ENCODE measurements at places on chromosomes 7 and 10.

DNA sequence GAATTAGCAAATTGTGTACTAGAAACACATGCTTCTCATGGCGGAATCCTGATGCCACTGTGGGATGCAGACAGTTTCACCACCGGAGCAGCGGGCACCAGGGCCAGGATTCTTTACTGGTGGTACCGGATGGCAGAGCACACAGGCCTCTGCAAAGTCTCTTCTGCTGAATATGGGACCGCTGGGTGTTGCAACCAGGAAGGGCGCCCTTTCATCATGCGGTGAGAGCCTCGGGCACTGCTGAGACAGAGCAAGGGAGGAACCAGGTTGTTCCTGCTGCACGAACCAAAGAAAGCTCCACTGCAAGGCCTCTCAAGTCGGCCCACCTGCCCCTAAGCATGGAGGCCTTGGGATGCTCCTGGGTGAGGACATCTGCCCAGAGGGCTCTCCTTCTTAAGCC is 57.0 kb upstream of the NMT2 start:
- DNase-seq = no peak

DNA sequence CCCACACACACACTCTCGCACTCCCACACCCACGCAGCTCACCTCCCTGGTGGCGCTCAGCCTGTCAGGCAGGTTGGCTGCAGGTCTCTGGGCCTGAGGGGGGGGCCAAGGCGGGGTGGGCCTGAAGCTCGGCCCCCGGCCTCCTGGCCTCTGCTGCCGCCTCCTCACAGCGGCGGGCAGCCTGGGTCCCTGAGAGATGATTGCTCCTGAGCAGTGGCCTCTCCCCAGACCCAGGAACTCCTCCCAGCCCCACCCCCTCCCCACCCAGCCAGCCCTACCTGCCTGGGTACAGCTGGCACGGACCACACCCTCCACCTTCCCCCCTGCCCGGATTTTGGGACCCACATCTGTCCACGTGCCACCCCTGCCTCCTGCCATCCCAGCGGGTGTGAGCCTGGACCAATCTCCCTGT is 4.6 kb upstream of the TMEM184A start:
- DNase-seq = no peak

GRCh38 chr10:11145495-11145855 is 127.8 kb downstream of the CELF2 start:
- no peak for DNase-seq

GRCh38 chr10:75546004-75546403 is 114.6 kb downstream of the LRMDA start:
- DNase-seq = no peak

DNA sequence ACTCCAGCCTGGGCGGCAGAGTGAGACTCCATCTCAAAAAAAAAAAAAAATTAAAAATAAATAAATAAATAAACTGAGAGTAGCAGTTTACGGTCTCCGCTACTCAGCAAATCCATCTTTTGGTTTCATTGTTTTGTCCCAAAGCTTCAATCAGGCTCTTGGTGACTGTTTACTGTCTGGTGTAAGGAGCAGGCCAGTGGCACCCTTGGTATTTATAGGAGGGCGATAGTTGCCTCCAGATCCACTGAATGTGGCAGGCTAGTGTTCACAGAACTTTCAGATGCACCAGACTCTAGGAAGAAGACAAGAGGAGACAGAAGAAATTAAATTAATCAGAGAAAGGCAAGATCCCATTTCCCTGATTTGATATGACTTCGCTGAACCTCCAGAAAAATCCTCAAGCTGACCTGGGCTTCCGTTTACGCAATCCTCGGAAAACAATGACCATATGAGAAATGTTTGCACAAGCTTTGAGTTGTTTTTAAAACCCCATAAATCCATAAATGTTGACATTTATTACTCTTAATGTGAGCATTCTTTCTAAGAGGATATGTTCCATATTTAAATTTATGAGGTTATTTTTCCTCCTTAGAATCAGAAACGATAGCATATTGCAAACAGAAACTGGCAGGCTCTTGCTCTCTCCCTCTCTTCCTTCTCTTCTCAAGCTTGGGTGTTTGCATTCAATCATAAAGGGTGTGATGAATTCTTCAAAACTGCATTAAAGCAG is 7.1 kb upstream of the MUC3A start:
- no peak for DNase-seq

DNA sequence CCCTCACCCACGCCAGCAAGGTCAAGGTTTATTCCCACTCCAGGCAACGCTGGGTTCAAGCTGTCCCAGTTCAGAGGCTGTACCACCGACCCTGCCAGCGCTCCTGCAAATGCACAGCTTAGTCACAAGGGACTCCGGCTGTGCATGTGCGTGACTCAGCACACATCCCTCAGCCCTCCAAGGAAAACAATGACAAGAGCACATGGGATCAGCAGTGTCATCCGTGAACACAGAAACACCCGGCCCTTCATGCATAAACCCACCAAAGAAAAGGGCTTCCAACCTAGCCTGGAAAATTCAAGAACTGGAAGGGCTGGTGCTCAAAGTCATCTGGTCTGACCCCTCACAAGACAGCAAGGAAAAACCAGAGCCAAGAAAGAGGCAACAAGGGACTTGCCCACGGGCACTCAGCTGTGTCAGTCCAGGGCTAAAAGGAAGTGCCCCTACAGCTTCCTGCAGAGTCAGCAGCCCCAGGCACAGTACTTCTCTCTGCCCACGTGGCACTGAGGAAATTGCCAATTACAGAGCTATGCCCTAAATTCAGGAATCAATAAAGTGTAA is 106.1 kb downstream of the KCNMA1 start:
- no peak for DNase-seq

- no peak for DNase-seq
Observed at GRCh38 chr7:30136117-30136731, 1.4 kb downstream of the MTURN start.

DNA sequence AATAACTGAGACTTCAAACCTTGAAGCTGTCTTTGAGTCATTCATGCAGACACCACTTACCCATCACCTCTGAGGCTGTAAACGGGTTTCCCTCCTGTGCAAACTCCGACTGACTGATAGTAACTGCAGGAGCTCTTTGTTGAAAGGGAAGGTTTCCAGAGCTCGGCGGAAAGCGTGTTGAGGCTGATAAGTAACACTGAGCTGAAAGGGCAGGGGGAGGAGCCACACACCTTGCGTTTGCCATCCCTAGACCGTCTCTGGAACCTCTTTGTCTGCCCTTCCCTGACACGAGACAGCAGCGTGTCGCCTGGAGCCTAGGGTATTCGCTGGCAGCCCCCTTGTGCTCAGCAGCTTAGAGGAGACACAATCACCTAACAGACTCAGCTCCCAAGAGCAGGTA is 134.0 kb downstream of the PAXIP1 start:
- no peak for DNase-seq

GRCh38 chr10:72784551-72785351 is 92.8 kb downstream of the MCU start:
- peak; percentile 56 for DNase-seq

- DNase-seq = no peak
Observed at GRCh38 chr10:108523016-108523800, 1358.7 kb upstream of the SORCS1 start.

- no peak for DNase-seq
Observed at GRCh38 chr7:157017149-157017548, 6.7 kb upstream of the MNX1 start.

DNA sequence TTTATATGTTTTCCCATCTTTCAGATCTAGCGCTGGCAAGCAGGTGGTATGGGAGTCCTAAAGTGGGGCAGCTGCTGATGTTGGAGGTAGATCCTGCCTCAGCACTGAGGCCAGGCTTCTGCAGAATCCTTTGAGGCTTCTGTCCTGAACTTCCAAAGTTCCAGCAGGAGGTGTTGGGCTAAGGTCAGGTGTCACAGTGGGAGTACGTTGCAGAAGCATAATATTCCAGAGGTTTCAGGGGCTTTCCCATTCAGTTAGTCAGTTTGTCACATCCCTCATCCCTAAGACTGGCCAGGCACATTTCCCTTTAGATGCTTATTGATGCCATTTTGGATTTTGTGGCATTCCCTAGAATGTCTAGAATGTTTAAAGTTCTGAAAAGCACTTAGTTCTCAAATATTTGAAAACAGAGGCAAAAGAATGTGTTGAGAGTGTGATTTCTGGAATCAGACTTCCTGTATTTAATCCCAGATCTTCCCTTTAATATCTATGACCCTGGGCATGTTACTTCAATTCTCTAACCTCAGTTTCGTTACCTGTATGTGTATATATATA is 319.1 kb upstream of the PHYHIPL start:
- DNase-seq = no peak

DNA sequence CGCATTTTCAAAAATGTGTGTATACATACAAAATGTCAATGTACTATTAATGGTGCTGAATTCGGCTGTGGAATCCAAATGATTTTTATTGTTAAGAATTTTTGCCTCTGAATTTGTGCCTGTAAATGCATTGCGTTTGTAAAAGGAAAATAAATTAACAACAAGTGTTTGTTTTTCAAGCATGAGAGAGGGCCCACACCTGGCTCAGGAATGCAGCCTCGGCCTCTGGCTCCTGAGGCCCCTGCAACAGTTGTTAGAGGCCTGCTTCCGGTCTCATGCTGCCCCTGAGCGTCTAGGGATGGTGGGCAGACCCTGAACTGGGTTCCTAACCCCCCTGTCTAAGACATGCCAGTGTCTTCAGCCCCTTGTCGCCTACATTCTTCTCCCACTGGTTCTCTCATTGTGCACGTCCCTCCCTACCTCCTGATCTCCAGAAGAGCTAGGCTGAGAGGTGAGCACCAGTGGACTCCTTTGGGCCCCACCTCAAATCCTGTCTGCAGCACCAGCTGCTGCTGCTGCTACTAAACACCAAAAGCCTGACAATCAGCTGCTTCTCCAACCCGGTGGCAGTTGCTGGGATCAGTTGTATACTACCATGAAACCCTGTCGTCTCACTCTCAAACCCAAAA is 1.9 kb upstream of the BTBD16 start:
- DNase-seq = no peak

DNA sequence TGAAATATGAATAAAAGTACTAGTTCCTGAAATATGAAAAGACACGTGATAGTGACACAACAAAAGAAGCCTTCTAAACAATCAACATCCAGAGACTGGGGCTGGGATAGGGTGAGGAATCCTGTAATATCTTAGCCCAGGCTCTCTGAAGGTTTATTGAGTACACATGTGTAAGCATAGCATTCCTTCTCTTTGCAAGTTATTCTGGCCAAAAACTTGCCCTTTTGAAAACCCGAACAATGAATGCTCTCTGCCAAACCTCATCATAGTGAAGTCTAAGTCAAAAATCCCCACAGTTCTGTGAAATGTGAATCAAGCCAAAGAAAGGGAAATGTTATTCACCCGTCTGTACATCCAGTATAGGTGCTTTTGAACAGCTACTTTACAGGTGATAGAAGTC is 11.6 kb downstream of the SEMA3D start:
- DNase-seq = no peak

- no peak for DNase-seq
Observed at GRCh38 chr10:118983263-118983662, 46.3 kb upstream of the NANOS1 start.

DNA sequence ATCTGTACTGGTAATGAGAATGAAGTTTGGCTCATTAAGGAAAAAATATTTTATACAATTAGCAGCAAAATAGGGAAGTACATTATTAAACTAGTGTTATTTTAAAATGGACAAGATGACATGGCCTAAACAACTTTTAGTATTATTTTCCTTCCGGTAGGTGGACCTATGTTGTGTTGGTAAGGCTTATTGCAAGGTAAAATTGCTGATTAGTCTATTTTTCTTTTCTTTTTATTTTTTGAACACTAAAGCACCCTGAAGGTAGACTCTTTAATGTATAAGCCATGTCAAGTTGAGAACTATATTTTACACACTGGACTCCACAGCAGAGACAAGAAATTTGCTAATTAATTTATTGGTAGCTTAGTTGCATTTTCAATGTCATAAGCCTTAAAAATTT is 239.5 kb upstream of the POT1 start:
- no peak for DNase-seq

DNA sequence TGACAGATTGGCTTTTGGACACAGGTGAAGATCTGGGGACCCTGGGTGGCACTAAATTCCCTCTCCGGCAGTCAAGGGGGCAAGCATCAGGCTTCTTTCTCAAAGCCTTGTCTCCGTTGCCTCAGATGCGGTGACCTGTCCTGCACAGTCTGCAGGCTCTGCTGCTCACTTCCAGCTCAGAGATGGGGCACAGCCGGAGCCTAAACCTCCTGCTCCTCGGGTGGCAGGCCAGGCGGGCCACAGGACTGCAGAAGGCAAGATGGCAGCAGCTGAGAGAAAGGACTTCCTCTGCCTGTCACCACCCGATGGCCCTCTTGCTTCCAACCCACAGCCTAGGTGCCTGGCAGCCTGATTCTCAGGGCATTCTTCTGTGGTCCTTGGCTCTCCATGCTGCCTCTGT is 44.4 kb downstream of the ZC3HC1 start:
- no peak for DNase-seq

DNA sequence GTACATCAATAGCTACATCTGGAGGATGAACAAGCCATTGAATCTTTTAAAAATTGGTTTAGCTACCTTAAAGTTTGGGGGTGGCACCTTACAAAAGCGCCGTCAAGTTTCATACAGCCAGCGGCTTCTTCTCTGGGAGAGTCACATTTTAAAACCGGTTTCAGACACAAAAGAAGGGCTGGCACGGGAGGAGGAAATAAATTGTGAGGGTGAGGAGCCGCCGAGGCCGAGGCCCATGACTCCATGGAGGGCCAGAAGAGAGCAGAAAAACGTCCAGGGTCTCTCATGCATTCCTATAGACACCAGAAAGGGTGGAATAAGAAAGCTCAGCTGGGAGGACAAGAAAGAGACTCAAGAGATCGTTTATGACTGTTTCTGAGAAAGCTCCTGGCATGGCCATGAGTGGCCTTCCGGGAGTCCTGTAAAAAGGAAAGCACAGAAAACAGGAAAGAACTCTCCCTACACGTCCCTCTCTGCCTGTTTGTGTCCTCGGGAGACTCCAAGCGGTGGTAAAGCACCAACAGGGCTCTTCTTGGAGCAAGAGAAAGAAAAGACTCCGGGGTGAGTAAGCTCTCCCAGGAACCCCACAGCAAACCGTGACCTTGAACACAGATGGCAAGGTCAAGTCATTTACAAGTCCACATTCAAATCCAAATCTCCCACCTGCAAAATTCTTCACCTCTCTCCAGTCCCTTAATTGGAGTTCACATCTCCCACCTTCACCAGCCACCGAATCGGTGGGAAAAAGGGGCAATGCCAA is 1.8 kb downstream of the FRAT2 start:
- no peak for DNase-seq

Measured in left renal pelvis (tissue), 4 donors.